Epithelial cell of prostate (primary cell): ENCODE measurements at places on chromosomes 16 and 17.

DNA sequence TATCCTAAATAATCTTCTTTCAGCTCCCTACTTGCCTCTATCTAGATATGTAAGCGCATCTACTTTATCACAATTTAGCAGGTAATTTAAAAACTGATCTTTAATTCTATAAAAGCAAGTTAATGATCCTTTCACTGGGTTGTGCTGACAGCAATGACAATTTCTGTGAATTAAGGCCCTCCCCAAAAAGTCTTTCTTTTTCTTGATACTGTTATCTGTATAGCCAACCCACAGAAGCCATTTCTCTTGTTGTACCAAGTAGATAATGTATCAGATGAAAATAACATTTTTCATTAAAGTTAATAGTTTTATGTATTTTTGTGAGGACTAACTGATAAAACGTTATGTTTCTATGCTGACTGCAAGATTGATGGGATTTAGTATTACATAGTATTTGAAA is 3.8 kb downstream of the ZPBP2 start:
- DNase-seq: no peak

DNA sequence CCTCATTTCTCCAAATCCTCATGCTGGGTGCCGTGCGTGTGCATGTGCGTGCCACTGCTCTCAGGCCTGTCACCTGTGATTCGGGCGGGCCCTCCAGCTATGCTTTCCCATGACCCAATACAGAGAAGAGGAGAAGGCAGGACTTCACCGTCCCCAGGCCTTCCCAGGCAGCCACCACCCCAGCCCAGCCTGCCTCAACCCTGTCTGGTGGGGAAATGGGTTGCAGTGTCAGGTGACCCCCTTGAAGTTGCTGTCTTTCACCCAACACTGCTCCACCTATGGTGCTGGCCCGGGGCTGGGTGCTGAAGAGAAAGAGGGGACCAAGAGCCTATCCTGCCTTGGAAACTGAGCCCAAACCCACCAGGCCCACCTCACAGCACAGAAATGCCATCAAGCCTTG is 94.7 kb downstream of the GOSR1 start:
- no peak for DNase-seq

DNA sequence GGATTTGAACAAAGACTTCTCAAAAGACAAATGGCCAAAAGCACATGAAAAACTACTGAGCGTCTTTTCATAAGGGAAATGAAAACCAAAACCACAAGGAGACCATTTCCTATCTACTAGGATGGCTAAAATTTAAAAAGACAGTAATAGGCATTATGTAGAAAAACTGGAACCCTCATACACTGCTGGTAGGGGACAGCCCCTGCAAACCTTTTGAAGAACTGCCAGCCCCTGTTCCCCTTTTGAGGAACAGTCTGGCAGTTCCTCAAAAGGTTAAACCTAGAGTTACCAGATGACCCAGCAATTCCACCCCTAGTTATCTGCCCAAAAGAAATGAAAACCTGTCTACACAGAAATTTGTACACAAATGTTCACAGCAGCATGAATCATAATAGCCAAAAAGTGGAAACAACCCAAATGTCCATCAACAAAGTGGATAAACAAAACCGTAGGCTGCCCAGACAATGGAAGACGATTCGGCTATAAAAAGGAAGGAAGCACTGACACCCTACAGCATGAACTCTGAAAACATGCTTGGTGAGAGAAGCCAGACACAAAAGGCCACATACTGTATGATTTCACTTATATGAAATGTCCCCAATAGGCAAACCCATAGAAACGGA is 22.9 kb downstream of the CDIP1 start:
- no peak for DNase-seq

DNA sequence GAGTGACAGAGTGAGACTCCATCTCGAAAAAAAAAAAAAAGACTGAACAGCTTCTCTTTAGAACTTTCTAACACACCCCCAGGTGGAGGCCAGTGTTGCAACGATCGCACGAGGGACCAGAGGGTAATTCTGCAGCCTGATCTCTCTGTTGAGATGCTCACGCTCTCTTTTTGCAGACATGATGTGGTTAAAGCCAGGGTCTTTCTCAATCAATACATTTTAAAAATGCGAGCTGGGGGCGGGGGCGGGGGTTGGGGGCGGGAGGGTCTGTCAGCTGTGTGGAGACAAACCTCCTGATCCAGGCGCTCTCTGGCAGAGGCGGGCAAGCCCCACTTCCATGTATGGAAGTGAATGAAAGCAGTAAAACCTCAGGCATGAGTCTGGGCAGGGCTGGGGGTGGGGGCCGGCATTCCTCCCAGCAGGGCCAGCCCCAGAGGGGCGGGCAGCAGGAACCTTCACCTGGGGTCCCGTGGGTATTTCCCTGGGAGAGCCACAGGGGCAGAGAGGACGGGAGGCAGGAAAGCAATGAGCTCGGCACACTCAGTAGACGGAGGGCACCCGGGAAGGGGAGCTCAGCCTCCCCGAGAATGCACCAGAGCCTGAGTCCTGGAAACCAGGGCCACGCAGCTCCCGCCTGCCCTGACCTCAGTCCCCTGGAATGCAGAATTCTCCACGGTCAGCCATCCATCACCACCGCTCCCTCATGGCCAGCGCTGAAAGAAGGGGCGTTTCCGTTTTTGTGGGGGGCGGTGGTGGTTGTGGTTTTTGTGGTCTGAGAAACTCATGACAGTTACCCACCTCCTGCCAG is 28.0 kb downstream of the NXN start:
- no peak for DNase-seq

- no peak for DNase-seq
These were observed 17.1 kb downstream of the USP36 start for GRCh38 chr17:78823282-78824046.

GRCh38 chr16:53849994-53850393 is 146.0 kb downstream of the FTO start:
- DNase-seq: no peak

DNA sequence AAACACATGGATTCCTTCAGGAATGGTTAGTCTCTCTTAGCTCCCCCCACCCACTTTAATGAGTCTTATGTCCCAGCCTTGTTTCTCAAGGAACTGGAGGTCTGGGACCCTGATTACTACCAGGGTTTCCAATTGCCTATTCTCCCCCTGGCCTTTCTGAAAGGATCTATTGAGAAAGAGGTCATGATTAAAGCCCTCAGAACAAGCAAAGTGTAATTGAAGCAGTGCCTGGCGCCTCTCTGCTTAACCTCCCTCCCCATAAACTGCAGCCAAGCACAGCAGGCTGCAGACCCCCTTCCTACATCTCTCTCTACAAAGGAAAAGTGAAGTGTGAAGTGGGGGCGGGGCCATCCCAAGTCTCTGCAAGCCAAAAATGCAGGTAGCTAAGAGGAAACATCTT is 159.7 kb upstream of the CDH11 start:
- no peak for DNase-seq

DNA sequence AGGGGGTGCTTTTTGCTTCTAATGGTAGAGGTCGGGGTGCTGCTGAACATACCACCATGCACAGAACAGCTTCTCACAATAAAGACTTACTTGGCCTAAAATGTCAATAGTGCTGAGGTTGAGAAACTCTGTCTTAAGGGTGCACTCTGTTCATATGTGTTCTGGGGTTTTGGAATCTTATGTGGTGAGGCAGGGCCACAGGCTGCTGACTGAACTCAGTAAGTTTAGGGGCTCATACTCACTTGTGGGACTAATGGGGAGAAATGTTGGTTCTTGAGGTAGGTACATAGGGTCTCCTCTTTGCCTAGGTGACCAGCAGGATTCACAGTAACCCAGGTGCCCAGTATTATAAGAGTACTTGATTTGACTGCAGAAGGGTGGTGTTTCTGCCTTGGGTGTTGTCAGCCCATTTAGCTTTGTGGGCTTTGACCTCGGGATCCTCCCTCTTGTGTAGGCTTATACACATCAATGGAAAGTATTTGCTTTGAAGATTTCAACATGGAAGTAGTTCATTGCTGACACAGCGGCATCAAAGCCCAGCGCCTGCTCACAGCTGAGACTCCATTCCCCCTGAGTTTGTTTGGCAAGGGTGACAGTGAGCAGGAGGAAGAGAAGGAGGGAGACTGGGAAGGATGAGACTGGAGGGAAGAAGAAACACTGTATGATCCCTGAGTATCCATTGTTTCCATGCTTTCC is 17.2 kb downstream of the SLC7A6 start:
- no peak for DNase-seq

GRCh38 chr16:23304620-23305019 is 2.5 kb downstream of the SCNN1B start:
- DNase-seq: no peak

GRCh38 chr17:76053246-76054111 is 18.8 kb downstream of the SRP68 start:
- peak; percentile 62 for DNase-seq

DNA sequence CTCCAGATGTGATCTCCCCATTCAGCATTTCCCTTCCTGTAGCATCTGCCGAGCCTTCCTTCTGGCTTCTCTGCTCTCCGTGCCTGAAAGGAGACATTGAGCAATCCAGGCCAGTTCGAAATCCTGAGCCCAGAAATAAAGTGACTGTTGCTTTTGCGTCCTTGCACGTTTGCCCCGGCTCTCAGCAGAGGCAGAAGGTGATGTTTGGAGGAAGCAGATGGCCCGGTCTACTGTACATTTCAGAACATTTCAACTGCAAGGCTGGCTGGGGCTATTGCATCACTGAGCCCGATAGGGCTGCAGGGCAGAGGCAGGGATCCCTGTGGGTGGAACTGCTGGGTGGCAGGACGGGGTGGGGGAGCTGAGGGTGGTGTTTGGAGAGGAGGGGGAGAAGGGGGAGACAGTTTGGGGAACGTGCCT is 29.4 kb downstream of the IRF8 start:
- no peak for DNase-seq

DNA sequence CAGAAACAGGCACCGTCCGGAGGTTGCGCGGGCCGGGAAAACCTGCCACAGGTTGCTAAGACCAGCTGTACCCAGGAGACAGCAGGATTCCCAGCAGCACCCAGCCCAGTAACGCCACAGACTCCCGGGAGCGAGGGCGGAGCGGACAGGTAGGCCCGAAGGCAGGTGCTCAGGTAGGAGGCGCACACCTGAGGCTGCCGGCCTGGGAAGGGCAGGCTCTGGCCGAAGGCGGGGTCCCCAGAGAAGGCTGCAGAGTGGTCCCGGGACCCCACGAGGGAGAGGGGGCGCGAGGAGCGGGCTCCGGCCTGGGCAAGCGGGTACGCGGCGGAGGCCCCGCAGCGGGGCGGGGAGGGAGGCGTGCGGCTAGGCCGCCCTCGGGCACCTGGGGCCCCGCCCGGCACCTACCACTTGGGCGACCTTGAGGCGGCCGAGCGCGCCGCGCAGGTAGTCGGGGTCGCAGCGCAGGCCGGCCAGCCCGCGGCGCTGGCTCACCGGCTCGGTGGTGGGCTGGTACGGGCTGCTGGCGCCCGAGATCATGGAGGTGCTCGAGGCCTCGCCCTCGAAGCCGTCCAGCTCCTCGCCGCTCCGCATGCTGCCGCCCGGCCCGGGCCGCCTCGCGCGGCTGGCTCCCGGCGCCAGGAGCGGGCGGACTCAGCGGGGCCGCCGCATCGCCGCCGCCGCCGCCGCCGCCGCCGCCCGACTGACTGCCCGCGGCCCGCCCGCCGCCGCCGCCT is 441 bp downstream of the CMTM4 start:
- no peak for DNase-seq

DNA sequence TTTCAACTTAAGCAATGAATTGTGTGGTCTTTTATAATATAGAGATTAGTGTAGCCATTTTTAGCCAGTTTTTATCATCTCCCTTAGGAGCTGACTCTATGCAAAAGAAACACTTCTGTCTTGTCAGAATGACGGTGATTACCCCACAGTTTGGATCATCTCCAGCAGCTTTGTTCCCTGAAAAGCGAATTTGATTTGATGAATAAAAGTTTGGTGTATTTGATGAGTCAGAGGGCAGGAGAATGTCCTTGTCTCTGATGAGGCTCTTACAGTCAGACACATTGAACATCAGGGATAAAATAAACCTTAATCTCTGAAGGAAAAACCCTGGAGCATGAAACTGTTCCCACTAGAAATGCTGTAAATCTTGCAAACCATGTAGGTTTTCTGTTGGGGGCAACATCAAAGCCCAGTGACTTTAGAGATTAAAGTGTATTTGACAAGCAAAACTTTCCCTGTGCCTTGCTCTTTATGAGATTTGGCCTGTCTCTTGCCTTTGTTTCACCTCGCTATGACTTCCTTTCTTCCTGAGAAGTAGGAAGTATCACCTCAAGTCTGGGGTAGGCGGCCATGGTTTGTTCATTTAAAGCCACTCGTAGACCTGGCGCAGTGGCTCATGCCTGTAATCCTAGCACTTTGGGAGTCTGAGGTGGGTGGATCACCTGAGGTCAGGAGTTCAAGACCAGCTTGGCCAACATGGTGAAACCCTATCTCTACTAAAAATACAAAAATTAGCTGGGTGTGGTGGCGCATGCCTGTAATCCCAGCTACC is 209.3 kb downstream of the FTO start:
- DNase-seq: no peak

DNA sequence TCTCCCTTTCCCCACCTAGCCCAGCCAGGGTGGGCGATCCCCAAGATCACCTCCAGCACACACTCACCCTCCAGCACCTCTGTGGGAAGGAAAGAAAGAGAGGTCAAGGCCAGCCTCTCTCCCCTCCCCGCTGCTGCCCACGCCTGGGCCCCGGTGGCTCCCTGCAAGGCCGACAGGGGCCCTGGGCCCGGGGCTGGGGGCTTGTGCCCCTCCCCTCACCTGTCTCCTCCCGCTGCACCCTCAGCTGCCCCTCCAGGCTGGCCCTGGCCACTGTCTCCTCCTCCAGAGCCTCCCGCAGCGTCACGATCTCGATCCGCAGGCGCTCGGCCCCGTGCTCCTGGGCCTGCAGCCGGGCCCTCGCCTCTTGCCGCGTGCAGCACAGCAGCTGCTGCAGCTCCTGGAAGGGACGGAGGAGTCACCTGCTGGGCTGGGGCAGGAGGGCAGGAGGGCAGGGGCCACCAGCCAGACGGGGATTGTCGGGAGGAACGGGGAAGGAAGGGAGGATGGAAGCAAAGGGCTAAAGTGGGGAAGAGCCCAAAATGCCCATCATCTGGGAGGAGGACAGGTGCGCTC is 19.2 kb downstream of the RABEP2 start:
- DNase-seq: no peak

GRCh38 chr17:78249818-78250806 is 18.7 kb downstream of the TMEM235 start:
- no peak for DNase-seq

DNA sequence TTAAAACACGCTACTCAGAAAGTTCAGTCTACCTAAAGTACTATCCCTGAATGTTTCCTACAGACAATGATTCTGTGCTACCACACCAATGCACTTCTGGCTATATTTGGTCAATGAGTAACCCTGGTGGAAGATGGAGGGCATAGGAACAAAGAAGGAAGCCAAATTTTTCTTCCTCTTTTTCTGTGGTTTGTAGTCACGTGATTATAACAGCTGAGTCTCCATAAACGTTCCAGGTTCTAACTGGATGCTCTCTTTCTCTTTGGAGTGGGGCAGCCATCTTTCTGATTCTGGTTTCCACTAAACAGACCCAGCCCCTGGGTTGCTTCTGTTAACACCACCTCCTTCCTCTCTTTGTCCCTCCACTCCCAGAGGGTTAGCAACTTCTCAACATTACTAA is 274.9 kb downstream of the CDH11 start:
- DNase-seq: no peak

GRCh38 chr17:74842599-74843351 is 16.9 kb downstream of the GRIN2C start:
- no peak for DNase-seq
